Right lobe of liver (tissue), 6 donors: ENCODE measurements at places on chromosomes 5 and 9. TPM values are rescaled to one million over a fixed set of nuclear protein-coding genes. Genes with fewer than 3 reads are reported as not detected.

The TNPO1 gene
- total RNA-seq, result 29.5 TPM

The CD72 gene
- 0.60 TPM for total RNA-seq

The CTSV gene
- total RNA-seq, result 0.43 TPM

The MYOZ3 gene
- 0.12 TPM for total RNA-seq

The NRARP gene
- 0.68 TPM for total RNA-seq

The OR13C8 gene
- not detected for total RNA-seq

The C1QTNF2 gene
- 0.30 TPM for total RNA-seq

The SAXO1 gene
- not detected for total RNA-seq
